ENCODE measurements at places on chromosomes 6 and 20. TPM values are rescaled to one million over a fixed set of nuclear protein-coding genes. Genes with fewer than 3 reads are reported as not detected.

The ZNF341 gene
- total RNA-seq: 6.8 TPM

The FAM135A gene
- 11.9 TPM for total RNA-seq

The SPAG4 gene
- total RNA-seq: 2.9 TPM

The GTF2H4 gene
- total RNA-seq: 33.3 TPM

The LRFN2 gene
- not detected for total RNA-seq

The SAMD5 gene
- not detected for total RNA-seq

The ARMH2 gene
- not detected for total RNA-seq

GRCh38 chr6:32627831-32628230 is 9.4 kb upstream of the HLA-DQA1 start:
- H3K4me1 ChIP-seq: peaks cover 23% of the 10 kb centered on the region
- no peak overlapping the region for H3K27ac ChIP-seq
- no peaks in the 10 kb centered on the region for H3K36me3 ChIP-seq
- no peak overlapping the region for H3K4me3 ChIP-seq
- DNase-seq: no peak
- H3K27me3 ChIP-seq: no peaks in the 10 kb centered on the region

- H3K4me1 ChIP-seq: no peaks in the 10 kb centered on the region
- no peaks in the 10 kb centered on the region for H3K36me3 ChIP-seq
- no peaks in the 10 kb centered on the region for H3K27me3 ChIP-seq
- no peak overlapping the region for H3K4me3 ChIP-seq
Measured at GRCh38 chr20:14126856-14127255, 131.5 kb downstream of the MACROD2 start.

DNA sequence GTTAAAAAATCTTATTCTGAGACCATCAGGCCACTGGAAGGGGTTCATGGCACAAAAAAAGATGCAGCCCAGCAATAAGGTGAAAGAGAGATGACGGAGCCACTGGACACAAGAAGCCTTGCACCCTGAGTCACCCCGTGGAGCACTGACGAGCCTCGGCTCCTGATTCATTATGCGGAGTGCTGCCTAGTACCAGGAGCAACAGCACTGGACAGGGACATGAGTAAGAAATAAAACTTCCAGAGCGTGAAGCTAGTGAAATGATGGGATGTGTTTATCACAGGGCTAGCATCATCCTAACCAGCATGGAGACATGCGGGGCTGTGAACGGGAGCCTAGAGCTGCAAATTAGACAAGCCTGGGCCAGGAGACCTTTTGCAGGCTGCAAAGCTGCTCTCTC is 53.3 kb downstream of the RNASET2 start:
- peaks cover 14% of the 10 kb centered on the region for H3K4me1 ChIP-seq
- peaks cover 1% of the 10 kb centered on the region for H3K36me3 ChIP-seq
- no peak overlapping the region for H3K4me3 ChIP-seq
- no peaks in the 10 kb centered on the region for H3K27me3 ChIP-seq
- no peak for DNase-seq

- no peaks in the 10 kb centered on the region for H3K27me3 ChIP-seq
- no peak for DNase-seq
- H3K4me1 ChIP-seq: peaks cover 44% of the 10 kb centered on the region
- H3K4me3 ChIP-seq: no peak overlapping the region
- H3K27ac ChIP-seq: no peak overlapping the region
Measured at GRCh38 chr6:12103158-12103557, 91.0 kb downstream of the HIVEP1 start.

GRCh38 chr20:53918020-53918311 is 152.4 kb downstream of the BCAS1 start:
- no peak for DNase-seq
- no peaks in the 10 kb centered on the region for H3K36me3 ChIP-seq
- no peaks in the 10 kb centered on the region for H3K27me3 ChIP-seq
- no peak overlapping the region for H3K27ac ChIP-seq

DNA sequence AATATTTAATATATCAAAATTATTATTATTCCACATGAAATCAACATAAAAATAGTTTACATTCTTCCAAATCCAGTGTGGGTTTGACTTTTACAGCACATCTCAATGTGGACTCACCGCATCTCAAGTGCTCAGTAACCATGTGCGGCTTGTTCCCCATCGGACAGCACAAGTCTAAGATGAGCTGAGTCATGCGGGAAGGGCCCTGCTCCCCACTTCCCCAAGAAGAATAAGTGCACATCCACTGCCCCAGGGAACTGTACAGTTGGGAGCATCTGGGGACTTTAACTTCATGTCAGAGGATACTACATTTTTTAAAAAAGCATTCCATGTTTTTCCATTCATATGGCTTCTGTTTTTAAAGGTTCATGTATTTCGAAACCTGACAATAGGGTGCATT is 325.6 kb downstream of the BTBD3 start:
- no peaks in the 10 kb centered on the region for H3K4me1 ChIP-seq
- H3K4me3 ChIP-seq: no peak overlapping the region
- H3K27me3 ChIP-seq: no peaks in the 10 kb centered on the region
- no peaks in the 10 kb centered on the region for H3K36me3 ChIP-seq
- no peak overlapping the region for H3K27ac ChIP-seq
- DNase-seq: no peak

GRCh38 chr6:27297857-27298730 is 14.0 kb downstream of the POM121L2 start:
- peaks cover 5% of the 10 kb centered on the region for H3K36me3 ChIP-seq
- H3K4me1 ChIP-seq: peaks cover 2% of the 10 kb centered on the region
- H3K27me3 ChIP-seq: peaks cover 77% of the 10 kb centered on the region
- no peak overlapping the region for H3K4me3 ChIP-seq
- H3K27ac ChIP-seq: no peak overlapping the region

- no peaks in the 10 kb centered on the region for H3K36me3 ChIP-seq
- H3K27ac ChIP-seq: no peak overlapping the region
- peaks cover 1% of the 10 kb centered on the region for H3K4me1 ChIP-seq
Measured at GRCh38 chr20:57598060-57598459, 22.2 kb downstream of the ZBP1 start.

- H3K4me3 ChIP-seq: no peak overlapping the region
- peaks cover 46% of the 10 kb centered on the region for H3K36me3 ChIP-seq
- H3K4me1 ChIP-seq: peaks cover 13% of the 10 kb centered on the region
- DNase-seq: no peak
- H3K27ac ChIP-seq: no peak overlapping the region
Measured at GRCh38 chr6:163468738-163469137, 54.2 kb downstream of the QKI start.

DNA sequence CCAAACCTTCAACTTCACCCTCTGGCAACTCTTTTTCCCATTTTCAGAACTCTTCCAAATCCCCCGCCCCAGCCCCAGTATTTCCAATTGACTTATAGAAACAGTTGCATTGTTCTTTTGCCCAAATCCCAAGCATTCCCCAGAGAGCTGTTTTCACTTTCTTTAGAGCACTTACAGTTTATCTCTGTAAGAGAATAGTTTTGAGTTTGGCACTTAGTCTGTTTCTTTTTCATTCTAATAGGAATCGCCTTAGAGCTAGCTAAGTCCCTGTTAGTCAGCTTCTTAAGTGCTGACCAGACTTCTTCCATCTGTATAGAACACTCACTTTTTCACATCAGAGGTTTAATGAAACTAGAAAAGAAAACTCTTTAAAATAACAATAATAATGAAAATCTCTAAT is 374.2 kb upstream of the FLRT3 start:
- H3K4me3 ChIP-seq: no peak overlapping the region
- DNase-seq: no peak
- no peaks in the 10 kb centered on the region for H3K4me1 ChIP-seq
- H3K27ac ChIP-seq: no peak overlapping the region
- no peaks in the 10 kb centered on the region for H3K27me3 ChIP-seq
- no peaks in the 10 kb centered on the region for H3K36me3 ChIP-seq

DNA sequence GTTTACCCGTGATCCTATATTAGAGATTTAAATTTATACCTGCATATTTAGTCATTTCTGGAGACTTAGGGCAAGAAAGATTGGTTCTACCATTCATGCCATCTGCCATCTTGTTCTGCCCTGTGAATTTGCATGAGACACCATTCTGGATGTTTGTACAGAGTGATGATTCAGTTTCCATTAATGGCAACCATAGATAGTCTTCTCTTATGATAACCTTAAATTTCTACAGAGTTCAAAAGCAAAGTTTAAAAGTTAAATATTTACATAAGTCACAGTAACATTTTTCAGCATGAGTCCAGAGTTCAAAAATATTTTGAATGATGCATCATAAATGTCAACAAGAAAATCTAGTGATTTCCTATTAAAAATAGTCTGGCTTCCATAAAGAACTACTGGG is 23.2 kb downstream of the PLCB1 start:
- no peak overlapping the region for H3K4me3 ChIP-seq
- peaks cover 41% of the 10 kb centered on the region for H3K4me1 ChIP-seq
- DNase-seq: no peak
- H3K36me3 ChIP-seq: peaks cover 3% of the 10 kb centered on the region
- H3K27me3 ChIP-seq: peaks cover 9% of the 10 kb centered on the region
